ENCODE measurements at places on chromosomes 16 and 17.

DNA sequence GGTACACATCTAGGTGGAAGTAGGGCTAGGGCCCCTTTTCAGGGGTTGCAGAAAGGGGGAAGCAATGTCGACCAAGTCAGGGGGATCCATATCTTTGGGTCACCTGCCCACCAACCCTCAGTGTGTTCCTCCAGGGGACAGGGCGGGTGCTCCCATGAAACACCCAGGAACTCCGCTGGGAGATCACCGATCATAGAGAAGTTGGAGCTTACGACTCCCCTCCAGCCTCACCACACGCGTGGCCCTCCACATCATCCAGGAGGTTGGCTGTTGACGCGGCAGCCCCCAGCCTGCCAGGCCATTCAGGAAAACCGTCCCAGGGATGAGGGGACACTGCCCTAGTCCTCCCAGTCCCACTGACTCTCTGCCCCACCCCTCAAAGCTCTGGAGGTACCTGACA is 17.3 kb upstream of the MRPS23 start:
- DNase-seq: no peak

DNA sequence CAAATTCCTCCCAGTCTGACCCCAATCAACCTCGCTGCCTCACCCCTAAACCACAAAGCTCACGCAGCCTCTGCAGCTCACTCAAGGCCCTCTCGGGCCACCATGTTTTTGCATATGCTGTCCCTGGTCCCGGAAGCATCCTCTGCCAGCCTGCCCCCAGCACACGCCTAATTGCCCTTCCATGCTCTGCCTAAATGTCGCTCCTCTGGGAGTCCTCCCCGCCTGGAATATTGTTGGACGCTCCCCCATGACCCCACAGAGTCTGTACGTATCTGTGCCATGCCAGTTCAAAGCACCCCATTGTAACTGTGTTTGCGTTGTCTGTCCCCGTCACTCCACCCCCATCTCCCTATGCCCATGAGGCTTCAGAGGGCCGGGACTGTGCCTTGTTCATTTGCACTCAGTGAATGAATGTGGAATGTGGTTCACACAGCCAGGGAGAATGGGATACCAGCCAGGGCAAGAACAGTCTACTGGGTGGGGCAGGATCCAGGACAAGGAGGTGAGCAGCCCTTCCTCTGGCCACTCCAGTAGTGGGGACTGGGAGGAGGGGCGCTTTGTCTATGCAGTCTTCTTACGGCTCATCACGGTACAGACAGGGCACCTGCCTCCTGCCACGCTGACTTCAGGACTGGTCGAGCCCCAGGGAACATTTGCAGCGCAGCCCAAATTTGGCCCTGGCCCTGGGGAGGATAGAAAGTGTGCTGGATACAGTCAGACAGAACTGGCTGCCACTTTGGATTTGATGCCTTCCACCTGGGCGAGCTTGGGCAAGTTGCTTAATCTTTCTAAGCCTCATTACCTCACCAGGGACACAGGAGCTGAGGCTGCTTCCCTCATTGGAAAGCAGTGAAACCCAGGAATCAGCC is 48.5 kb downstream of the NOS2 start:
- DNase-seq: no peak

DNA sequence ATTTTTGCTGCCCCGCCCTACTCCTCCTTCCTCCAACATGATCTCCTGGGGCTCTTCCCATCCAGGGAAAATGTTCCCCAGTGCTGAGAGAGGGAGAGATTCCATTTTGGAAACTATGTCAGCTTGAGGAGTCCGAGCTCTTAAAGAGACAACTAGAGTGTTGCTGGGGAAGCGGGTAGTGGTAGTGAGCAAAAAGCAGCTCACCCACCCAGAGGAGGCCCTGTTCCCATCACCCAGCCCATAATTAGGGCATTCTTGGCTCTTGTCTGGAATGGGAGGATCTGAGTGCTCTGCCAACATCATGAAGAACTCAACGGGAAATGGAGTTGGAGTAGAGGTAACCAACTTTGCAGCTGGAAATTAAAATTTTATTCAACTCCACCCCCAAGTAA is 9.1 kb upstream of the MSL1 start:
- no peak for DNase-seq

- DNase-seq: no peak
Observed at GRCh38 chr16:81634380-81635062, 144.6 kb upstream of the PLCG2 start.

GRCh38 chr17:69732272-69732918 is 317.9 kb downstream of the MAP2K6 start:
- DNase-seq: no peak

DNA sequence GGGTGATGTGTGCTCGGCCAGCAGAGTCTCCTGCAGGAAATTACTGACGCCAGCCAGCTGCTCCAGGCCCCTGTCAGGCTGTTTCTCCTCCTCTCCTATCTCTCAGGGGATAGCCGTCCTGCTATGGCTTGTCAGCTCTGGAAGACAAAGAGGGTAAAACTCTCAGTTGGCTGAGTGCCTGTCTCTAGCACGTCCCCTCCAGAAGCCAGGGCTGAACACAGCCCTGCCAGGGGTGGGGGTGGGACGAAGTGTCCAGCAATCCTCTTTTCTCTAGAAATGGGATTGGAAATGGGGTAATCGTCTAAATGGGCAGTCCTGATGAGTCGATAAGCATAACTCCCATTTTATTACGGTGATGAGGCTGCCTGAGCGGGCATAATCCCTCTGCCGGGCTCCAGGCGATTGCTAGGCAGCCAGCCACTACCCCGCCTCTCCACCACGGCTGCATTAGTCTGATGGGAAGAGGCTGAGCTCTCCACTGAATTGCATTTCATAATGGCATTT is 89.1 kb upstream of the GNAO1 start:
- DNase-seq: no peak

- no peak for DNase-seq
Observed at GRCh38 chr17:28643983-28644786, 773 bp downstream of the BLTP2 start.

GRCh38 chr17:40532520-40533253 is 31.3 kb upstream of the TNS4 start:
- no peak for DNase-seq

DNA sequence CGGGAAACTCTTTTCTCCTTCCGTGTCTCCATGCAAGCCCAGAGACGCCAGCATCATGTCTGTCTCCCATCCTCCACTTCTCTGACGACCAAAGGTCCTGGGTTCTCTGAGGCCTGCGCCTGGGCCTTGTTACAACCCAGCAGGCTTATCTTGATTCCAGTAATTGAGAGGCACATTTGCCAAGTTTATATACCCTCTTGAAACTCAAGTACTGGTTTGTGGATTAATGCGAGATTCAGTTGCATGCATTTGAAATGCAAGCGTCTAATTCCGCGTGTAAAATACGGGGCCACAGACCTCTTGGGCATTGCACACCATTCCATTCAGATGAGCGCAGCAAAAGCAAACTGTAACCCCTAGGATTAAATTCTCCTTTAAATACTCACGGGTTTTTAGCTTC is 28.7 kb upstream of the CRISPLD2 start:
- no peak for DNase-seq

- DNase-seq: no peak
Observed at GRCh38 chr16:31362476-31363405, 7.8 kb downstream of the ITGAX start.

GRCh38 chr16:86959729-86960128 is 357.5 kb downstream of the C16orf95 start:
- DNase-seq: no peak

- DNase-seq: no peak
Observed at GRCh38 chr16:68644715-68645493, at the start of gene CDH3. CDH3 (plus strand) TSS chr16:68645310; CDS start chr16:68645380, 70 bp downstream.

- peak; percentile 64 for DNase-seq
Observed at GRCh38 chr16:9008601-9009260, 45.0 kb upstream of the USP7 start.

DNA sequence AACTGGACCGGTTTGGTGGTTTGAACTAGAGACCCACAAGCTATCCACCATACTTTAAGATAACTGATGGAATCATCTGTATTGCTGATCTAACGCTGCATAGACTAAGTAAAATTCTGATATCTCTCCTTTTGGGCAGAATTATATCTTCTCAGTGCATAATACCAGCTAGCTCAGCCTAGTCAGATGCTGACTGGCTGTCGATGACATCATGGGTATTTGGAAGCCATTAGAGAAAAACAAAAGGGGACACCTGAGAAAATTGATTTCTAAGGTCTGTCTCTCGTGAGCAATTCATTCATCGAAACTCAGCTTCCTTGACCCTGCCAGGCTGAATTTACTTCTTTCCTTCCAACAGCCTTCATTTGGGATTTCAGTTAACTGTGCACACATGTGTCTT is 263.0 kb upstream of the CCL2 start:
- DNase-seq: no peak

DNA sequence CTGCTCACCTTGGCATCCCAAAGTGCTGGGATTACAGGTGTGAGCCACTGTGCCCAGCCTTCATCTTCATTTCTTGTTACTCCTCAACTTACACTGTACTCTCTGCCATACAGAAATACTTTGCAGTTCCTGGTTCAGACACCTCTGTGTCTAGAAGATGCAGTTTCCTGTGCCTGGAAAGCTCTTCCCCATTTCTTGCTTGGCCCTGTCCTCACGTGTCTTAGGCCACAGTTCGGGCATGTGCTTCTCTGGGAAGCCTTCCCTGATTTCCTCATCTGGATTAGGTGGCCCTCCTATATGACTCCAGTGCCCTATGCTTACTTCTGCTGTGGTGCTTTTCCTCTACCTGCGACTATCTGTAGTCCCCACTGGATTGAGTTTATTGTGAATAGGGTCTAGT is 26.5 kb upstream of the CDR2 start:
- DNase-seq: no peak

DNA sequence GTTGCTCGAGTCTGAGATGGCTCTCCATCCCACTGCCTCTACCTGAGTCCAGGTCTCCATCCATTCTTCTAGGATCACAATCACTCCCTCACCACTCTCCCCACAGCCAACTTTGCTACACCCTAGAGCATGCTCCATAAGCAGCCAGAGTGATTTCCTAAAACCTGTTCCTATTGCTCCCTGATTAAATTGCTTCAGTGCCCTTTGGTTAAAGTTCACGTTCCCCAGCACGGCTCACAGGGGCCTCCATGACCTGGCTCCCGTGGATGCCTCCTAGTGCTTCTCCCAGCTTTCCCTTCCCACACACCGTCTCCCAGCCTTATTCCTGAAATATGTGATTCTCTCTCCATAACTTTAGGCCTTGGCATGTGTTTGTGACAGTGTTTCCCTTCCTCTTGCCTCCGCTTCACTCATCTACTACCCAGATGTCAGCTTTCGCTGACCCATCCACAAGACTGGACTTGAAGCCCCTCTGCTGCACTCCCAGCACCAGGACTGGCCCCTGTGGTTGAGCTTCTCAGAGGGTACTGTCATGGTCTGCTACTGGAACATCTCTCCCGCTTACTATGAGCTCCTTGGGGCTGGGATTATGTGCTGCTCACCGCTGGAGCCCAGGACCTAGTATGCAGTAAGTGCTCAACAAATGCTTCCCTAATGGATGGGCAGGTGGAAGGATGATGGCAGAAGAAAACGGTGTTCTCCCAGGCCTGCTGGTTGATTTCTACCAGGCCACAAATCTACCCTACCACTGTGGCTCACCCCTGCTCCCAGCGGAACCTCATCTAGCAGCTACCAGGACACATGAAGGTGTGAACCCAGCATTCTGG is 17.9 kb downstream of the MYO18A start:
- no peak for DNase-seq

DNA sequence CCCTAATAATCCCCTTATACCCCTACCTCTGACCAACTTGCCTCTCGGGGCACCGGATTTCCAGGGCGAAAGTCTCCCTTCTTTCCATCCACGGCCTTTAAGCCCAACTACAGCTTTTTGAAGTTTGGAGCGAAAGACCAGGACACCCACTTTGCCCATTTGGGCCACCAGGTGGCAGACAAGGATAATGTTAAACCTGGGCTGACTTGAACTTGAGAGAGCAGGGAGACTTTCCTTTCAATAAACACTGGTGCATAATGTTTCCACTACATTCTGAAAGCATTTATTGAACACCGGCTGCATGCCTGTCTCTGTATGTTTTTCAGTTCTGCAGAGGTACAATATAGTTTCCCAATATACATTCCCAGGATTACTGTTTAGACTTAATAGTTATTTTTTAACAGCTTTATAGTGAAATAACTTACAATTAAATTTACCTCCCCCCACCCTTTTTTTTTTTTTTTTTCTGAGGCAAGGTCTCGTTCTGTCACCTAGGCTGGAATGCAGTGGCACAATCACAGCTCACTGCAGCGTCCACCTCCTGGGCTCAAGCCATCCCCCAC is 6.9 kb upstream of the CES3 start:
- peak; percentile 63 for DNase-seq

GRCh38 chr16:27328937-27329336 is 15.2 kb downstream of the IL4R start:
- DNase-seq: no peak

DNA sequence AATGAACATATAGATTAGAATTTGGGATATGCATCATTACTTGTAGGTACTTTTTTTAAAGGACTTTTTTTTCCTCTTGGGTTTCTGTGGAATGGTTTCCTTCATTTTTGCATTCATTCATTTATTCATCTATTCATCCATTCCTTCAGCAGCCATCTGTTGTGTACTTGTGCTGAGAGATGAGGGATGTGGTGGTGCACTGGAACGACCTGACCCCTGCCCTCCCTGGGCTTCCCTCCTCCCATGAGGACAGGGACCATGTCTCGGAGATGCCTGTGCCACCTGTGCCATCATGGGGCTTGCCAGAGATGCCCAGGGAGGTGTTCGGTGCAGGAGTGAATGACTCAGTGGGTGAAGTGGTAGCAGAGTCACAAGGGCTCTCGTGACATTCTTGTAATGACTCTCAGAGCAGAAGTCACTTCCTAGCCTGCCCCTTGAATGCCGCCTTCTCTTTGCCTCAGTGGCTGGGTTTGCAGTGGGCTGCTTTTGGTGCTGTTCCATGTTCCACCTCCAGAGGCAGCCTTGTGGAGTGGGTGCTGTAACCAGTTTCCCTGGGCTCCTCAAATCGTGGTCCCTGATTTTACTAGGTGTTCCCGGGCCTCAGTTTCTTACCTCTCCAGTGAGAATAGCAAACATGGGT is 43.9 kb downstream of the CLEC16A start:
- peak; percentile 79 for DNase-seq

- DNase-seq: no peak
Observed at GRCh38 chr17:66460558-66460957, 158.1 kb downstream of the PRKCA start.

DNA sequence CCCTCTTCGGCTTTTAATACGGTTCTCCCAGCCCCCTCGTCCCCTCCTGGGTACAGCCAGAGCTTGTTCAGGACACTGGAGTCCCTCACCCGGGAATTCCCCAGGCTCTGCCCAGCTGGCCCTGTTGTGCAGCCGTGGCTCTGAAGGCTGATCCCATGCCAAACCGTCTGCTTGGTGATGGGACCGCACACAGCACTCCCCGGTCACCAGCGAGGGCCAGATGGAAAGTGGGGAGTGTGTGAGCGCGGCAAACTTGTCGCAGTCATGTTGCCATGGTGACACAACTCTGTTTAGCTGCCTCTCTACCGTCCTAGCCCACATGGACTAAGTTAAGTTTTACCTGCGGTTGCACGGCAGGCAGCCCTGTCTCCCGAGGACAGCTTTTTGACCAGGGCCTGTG is 107.9 kb downstream of the RAP1GAP2 start:
- no peak for DNase-seq

GRCh38 chr17:28861393-28862203 is 6.8 kb downstream of the ERAL1 start:
- DNase-seq: no peak

Data from stimulated activated CD4-positive, alpha-beta T cell treated with anti-CD3 and anti-CD28 coated beads, Interleukin-15, amount 100 ng/mL, for 48 hours (primary cell).